ENCODE measurements at places on chromosomes 6 and 20.
A peak's percentile ranks its signal among the peaks of the same experiment; 100 is the strongest.

GRCh38 chr6:43712579-43712978 is 25.0 kb upstream of the MRPS18A start:
- no peak for DNase-seq

GRCh38 chr6:90928051-90928450 is 341.2 kb upstream of the MAP3K7 start:
- DNase-seq, result no peak

- no peak for DNase-seq
Measured at GRCh38 chr6:320351-321157, 28.3 kb downstream of the DUSP22 start.

- no peak for DNase-seq
Measured at GRCh38 chr6:87828044-87828443, 126.0 kb upstream of the AKIRIN2 start.

DNA sequence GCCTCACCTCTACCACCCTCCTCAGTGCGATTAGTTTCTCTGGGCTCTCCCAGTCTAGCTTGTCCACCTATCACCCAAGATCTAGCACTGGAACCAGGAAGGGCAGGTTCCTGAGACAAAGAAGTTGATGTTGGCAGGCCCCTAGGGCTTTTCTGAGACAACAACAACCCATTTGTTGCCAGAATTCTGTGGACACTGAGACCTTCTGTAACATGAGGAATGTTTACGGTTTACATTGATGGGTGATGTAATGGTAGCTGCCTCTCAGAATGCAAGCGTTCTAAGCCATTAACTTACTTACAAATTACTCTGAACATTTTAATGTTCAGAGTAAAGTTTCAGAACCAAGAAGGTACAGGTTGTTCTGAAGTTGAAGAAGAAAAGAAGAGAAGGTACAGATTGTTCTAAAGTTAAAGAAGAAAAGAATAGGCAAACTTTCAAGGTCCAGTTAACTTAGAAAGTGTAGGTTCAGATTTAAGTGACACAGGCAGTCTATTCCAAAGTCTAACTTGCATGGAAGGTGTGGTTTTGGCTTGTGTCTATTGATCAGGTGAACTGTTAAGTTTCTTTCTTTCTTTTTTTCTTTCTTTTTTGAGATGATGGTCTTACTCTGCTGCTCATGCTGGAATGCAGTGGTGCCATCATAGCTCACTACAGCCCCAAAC is 3.7 kb upstream of the MED23 start:
- DNase-seq, result no peak

DNA sequence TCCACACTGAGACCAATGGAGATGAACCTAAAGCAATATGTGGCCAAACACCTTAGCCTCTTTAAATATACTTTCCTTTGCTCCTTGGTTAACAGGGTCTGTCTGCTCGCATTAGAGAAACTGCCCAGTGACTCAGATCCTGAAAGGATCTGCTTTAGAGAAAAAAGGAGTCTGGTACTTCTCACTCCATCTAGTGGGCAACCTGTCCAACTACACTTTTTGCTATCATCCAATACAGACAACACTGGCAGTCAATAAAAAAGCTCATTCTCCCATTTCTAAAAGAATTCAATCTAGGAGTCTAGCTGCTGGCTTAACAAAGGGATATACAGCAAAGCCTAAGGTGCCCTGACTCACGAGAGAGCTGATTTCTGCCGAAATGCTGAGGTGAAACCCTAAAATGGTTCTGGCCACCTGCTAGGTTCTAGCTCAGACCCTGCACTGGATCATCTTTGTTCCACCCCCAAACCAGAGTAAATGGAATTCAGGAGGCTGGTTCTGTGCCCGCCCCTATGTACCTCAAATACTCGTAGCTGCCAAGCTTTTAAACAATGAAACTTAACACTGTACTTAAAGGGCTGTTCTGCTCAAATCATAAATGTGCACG is 11.5 kb downstream of the GNL1 start:
- peak; percentile 67 for DNase-seq

DNA sequence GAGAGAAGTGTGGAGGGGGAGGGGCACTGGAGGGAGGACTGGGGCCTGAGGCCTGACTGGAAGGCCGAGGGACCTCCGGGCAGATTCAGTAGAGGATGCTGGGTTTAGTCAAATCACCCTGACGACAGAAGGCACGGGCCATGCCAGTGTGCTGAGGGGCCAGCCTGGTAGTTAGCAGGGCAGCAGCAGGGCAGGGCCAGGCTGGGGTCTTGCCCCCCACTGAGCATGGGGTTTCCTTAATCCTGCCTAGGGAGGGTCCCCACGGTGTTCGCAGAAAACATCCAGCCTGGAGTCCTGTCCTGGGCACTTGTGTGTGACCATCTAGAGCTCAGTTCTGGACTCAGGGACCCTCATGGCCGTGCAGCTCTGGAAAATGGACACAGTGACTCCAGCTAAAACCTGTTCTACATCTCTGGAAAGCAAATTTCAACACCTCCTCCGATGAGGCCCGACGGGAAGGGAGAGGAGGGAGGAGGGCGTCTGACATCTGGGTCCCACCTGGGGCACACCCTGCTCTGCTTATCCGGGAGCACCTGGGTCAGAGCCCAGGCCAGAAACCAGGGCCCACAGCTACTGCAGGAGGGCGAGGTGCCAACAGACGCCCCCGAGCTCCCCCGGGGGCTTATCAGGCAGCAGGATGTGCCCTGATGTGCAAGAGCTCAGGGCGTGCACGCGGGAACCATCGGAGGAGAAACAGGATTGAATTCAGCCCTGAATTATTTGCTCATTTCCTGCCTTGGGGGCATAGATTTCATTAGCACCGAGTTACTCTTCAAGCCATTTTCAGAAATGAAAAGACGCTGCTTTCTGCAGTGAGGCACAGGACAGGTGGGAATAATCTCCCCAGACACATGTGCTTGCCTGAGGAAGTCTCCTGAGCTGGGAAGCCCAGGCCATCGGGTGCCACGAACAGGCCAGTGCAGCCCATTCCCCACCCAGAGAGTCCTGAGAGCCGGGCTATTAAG is 78.0 kb upstream of the MPC1 start:
- no peak for DNase-seq

DNA sequence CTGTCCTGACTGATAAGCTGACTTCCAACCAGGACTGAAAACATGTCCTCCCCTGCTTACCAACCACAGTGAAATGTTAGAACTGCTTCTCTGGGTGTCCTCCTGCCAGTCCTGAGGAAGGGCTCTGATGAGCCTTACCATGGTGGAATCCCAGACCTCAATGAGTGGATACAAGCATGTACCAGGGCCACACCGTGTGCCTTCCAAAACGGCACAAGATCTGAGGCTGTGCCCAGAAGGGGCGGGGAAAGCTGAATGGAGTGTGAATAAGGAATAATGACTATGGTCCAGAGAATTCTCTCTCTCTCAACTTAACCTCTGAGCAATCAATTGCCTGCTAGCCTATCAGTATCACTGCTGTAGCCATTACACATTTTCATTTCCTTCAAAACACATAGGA is 51.7 kb downstream of the PDE10A start:
- DNase-seq, result no peak

GRCh38 chr6:104460738-104461483 is 398.8 kb downstream of the HACE1 start:
- DNase-seq, result no peak

DNA sequence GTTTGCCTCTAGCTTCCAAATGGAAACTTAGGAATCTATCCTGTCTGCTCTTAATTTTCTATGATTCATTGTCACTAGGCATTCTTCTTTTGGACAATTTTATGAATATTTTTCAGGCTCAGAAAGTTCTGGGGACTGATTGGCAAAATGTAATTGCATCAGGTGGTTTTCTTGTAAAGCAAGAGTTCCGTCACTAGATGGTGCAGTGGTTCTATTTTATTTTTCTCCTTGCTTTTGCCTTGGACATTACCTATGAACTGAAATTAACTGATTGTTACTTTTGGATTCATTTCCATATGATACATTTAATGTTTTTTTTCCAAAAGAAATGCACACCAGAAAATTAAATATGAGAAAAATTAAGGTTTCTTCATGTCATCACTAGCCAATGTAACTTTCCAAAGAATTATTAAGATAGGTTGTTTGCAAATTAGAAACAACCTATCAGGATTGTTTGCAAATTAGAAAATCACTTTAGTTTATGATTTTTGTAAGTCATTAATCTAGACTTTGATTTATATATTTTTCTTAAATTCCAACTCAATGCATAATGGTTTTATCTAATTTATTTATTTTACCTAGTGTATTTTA is 48.0 kb downstream of the TMEM170B start:
- peak; percentile 49 for DNase-seq

GRCh38 chr6:170445487-170445886 is 107.6 kb downstream of the PSMB1 start:
- no peak for DNase-seq

DNA sequence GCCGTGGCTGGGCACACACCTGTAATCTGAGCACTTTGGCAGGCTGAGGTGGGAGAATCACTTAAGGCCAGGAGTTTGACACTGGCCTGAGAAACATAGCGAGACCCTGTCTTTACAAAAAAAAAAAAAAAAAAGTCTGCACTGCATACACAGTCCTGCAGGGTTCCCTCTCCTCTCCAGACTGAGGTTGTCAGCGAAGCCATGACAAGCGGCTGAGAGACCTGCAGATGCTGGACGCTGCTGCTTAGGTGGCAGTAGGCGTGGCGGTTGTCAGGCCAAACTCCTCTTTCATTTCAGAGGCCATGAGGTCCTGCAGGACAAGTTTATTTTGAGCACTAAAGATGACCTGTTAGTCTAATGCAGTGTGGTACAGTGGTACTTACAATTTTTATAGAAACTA is 86.5 kb downstream of the FAM120B start:
- no peak for DNase-seq

GRCh38 chr6:29919506-29920445 is 22.6 kb upstream of the HLA-A start:
- no peak for DNase-seq

DNA sequence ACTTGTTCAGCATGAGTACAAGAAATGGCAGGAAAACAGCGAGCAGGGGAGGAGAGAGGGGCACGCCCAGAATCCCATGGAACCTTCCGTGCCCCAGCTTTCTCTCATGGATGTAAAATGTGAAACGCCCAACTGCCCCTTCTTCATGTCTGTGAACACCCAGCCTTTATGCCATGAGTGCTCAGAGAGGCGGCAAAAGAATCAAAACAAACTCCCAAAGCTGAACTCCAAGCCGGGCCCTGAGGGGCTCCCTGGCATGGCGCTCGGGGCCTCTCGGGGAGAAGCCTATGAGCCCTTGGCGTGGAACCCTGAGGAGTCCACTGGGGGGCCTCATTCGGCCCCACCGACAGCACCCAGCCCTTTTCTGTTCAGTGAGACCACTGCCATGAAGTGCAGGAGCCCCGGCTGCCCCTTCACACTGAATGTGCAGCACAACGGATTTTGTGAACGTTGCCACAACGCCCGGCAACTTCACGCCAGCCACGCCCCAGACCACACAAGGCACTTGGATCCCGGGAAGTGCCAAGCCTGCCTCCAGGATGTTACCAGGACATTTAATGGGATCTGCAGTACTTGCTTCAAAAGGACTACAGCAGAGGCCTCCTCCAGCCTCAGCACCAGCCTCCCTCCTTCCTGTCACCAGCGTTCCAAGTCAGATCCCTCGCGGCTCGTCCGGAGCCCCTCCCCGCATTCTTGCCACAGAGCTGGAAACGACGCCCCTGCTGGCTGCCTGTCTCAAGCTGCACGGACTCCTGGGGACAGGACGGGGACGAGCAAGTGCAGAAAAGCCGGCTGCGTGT is 11.6 kb downstream of the TNFAIP3 start:
- DNase-seq, result no peak

Measured in pons (tissue), 1 donor.